ENCODE measurements at places on chromosomes 3 and 15. TPM values are rescaled to one million over a fixed set of nuclear protein-coding genes. Genes with fewer than 3 reads are reported as not detected.

DNA sequence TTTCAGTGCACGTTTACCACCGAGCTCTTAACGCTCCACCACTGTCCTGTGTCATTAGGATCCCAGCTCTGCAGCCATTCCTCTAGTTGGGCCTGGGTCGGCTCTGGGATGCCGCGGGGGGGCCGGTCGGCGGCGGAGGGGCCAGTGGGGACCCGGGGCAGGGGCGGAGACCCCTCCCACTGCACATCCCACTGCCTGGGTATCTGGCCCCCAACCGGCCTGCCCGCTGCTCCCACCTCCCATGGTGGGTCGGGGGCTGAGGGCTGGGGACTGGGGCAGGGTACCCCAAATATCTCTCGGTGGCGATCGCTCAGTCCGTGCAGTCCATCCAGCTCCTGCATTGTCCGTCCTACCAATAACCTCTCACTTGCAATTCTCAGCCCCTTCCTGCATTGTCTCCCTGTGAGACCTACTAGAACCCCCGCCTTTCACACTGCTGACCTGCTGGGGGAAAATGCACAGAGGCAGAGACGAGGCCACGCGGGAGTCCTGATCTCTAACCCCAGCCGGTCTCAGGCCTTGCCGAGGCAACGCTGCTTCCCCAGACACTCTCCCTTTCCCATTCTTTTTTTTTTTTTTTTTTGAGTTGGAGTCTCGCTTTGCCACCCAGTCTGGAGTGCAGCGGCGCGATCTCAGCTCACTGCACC is 24.0 kb upstream of the MUC20 start:
- DNase-seq = no peak

DNA sequence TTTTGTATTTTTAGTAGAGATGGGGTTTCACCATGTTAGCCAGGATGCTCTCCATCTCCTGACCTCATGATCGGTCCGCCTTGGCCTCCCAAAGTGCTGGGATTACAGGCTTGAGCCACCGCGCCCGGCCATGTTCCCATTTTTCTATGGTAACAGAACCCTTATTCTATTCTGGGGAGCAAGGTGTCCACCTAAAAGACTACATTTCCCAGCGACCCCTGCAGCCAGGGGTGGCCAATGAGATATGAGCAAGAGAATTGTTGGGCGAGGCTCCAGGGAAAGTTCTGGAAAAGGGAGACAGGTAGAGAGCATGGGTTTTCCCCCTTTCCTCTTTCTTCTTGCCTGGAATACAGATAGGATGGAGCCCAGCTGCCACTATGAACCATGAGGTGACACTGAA is 96.9 kb downstream of the LINGO1 start:
- no peak for DNase-seq

DNA sequence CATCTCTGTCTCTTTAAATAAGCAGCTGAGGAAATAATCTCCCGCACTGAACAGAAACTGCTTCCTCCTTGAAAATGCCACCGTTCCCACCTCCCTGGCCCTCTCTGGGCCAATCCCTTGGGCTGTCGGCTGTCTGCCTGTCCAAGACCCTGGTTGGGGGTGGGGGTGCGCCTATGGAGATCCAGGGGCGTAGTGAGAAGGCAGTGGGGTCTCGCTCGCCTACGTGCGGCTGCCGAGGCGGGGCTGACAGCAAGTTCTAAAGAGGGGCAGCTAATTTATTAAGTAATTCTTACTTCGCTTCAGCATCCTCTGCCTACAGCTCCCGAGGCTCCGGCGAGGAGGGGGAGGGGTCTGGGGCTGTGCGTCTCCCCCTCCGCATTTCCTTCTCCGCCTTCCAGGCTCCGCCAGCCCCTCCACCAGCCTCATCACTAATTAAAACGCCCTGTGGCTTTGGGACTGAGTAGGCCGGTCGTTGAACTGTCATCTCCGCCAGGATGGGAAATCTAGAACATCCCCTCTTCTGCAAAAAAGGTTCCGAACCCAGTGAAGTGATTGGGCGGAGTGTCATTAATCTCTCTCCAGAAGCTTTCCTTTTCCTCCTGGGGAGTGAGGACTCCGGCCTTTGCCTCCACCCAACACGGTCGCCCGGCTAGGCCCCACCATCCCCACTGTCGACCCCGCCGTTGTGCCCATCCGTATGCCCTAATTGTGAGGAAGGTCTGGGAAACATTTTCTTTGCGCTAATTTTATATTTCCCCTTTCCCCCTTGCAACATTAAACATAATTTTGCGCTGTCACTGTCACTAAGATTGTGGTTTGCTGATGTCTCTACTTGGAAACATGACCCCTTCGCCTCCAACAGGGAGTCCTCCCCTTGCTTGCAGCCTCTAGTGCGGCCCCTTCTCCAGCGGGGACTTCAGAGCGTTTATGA is 16.9 kb downstream of the NR2F2 start:
- no peak for DNase-seq

GRCh38 chr15:23860290-23861245 is 173.5 kb upstream of the NDN start:
- DNase-seq = no peak

DNA sequence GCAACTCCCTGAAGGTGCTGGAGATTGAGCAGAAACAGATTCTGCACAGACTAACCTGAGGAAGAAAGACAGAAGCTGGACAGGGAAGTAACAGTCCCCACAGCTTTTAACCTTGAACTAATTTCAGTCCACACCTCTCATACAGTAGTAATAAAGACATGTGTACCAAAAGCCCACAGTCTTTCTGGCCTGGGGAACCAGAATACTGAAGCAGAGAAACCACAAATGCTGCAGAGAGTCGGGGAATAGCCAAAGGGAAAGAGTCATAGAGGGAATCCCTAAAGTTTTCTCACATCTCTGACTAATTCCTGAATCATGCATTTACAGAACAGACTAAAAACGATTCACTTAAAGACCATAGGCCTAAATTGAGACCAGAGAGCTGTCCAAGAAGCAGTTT is 503.4 kb upstream of the NECTIN3 start:
- DNase-seq = no peak

DNA sequence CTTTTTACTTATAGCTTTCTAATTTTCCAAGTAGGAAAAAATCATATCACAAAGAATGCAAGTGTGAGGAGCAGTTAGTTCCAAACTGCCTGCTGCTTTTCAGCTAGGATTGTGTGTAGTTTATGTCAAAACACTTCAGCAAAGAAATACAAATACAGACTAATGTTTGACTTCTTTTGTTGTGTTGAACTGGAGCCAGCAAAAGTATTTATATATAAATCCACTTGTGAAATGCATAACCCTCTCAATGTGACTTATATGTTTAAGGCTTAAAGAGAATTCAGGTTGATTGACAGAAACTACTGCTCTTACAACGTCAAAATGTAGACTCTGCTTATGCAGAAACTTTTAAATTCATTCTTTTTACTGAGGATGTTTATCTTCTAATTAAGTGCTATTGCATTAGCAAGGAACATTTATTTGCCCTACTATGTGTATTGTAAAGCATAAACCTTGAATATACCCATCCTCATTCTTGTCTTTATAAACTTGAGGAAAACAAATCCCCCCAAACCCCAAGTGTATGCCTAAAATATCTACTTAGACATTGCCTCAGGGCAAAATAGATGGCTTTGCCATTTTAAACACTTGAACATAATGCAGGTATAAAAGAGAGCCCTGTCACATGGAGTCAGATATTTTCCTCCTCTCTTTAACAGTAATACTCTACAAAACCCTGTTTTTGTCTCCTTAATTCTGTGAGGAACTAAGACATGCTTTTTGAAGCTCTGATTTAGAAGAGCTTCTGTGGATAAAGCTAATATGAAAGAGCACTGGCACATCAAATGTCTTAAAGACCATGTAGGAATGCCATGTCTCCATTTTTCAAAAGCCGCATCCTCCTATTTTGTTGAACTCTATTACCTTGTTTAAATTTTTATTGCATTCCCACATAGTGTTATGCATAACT is 302.8 kb upstream of the TBC1D5 start:
- no peak for DNase-seq

GRCh38 chr3:195129644-195130492 is 141.1 kb downstream of the XXYLT1 start:
- no peak for DNase-seq

DNA sequence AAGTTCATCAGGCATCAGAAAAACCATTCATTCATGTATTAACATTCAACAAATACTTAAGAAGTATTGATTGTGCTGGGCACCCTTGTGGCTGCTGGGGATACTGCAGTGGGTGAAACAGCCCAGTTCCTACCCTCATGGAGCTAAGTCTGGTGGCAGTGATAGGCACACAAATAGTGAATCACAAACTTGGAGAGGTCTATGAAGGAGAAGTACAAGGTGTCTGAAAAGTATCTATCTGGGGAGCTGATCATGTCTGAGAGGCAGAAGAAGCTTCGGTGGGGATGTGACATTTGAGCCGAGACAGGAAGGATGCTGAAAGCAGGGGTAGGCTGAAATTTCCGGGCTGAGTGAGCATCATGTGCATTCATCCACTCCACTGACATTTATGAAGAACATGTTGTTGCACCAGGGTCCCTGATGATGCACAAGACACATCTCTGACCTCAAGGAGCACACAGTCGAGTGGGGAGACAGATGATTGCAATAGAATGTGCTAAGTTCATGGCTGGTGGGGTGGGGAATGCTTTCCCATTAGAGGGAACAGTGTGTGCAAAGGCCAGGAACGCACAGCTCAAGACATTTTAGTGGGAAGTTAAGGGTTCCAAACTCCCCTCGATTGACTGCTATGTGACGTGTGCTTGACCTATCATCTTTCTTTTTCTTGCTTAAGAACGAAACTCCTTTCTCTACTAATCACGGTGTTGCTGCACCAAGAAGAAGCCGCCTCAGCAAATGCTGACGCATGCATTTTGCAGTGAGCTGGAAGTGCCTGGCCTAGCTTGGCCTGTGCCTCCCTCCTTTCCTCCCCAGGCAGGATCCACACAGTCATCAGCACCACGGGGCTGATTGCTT is 309.1 kb upstream of the ICE2 start:
- DNase-seq = no peak

DNA sequence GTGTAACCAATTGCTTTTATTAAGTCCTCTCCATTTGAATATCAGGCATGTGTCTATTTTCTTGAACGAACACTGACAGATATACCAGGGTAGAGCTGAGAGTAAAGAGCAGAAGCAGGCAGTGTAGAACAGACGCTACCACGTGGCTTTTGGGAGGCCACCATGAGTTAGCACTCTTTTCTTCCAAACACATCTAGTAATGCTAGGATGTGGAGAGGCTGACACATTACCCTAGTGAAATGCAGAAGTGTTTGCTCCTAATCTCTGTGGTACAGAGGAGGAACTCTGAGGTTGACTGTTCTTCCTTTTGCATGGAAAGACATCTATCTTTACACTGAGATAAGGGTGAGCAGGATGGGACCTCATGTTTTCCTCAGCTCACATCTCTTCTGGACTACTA is 216.3 kb downstream of the SATB1 start:
- no peak for DNase-seq

Gene EPHB1
- 0.78 TPM for total RNA-seq

DNA sequence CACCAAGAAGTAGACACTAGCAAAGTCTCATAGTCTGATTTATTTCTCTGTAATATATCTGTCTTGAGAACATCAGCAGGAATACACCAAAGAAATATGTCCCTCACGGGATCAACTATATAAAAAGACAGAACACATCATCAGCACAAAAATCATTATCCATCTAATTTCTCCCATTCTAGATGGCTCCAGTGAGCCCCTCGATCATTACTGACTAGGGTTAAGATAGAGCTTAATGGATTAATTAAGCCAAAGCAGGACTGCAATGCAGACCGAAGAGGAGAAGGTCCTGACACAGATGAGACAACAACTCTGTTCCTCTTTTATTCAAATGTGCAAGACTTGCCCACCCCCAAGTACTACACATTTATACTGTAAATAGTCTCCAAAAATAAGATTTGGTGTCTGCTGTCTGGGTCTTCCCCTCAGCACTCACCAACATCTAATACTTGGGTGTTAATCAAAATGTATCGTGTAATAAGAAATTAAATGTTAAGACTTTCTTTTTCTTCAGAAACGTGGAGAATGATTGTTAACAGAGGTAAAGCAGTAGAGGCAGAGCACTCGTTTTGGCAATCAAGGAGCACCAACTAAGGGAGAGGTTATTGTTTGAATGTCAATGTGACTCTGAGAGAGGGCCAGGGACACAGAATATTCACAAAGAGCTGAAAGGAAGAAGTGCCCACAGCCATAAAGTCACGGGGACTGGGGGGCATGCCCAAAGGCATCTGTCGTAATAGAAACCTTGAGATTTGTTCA is 133.6 kb downstream of the TIGIT start:
- DNase-seq = no peak

Gene EPHB3
- not detected for total RNA-seq

- no peak for DNase-seq
These were observed 67.1 kb upstream of the BBX start for GRCh38 chr3:107455621-107456020.

Gene MCTP2
- total RNA-seq = 3.5 TPM

Gene DHX30
- total RNA-seq = 79.2 TPM

DNA sequence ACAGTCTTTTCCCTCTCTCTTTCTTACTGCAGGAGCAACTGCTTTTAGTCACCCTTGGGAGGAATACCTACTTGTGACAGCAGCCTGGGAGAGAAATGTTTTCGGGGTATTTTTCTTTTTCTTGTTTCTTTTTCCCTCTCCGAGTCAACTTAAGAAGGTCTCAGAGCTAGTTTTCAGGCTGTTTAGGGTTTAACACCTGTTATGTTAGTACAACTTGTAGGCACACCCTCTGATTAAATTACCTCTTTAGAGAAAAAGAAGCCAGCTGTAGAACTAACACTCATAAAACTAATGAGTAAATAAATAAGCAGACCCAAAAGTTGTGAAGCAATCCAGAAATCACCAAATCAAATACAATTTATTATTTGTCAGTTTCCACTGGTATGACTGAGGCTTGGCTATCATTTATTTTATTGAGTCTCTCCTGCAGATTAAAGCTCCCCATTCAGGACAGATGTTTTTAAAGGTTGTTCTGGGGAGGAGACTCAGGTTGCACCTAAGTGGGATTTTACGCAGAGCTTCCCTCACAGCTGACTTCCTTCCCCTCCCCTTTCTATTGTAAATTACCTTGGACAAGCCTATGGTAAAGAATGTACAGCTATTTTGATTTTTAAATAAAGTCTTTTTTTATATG is 112.5 kb downstream of the FOXB1 start:
- DNase-seq = no peak

DNA sequence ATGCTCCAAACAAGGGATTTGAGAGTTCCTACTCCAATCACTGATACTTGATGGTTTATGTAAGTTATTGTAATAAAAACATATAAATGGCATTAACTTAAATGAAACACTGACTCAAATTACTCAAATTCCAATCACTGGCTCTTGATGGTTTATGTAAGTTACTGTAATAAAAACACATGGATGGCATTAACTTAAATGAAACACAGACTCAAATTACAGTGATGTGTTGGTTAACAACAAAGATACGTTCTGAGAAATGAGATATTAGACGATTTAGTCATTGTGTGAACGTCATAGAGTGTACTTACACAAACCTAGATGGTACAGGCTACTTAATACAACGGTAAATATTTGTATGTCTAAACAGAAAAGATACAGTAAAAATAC is 6.6 kb downstream of the MOBP start:
- no peak for DNase-seq

- DNase-seq = no peak
These were observed 483 bp downstream of the MEX3B start for GRCh38 chr15:82045179-82045891.

Gene FBXL22
- 0.11 TPM for total RNA-seq

Gene RPL14
- 833 TPM for total RNA-seq

- no peak for DNase-seq
These were observed 61.9 kb upstream of the RASGRP1 start for GRCh38 chr15:38626443-38627050.

GRCh38 chr15:100836501-100836900 is 43.1 kb upstream of the ALDH1A3 start:
- DNase-seq = no peak

- no peak for DNase-seq
These were observed 24.5 kb downstream of the TIGIT start for GRCh38 chr3:114318295-114318694.
